Kidney capillary endothelial cell (primary cell): ENCODE measurements at places on chromosomes 6 and 20.

DNA sequence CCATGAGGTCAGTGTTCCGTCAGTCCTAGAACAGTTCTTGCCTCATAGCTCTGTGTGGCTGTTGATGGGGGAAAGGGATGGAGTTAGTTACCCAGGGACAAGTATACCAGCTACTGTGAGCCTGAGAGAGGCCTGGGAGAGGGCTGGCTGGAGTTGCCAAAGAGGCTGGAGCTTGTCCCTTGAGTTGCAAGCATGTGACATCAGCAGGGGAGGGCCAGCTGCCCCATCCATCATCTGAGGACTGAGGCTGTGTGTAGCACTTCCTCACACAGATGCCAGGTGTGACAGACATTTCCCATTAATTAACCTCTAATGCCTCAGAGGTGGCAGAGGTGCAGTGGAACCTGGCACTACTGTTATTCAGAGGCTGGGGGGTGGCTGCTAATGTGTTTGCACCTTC, 131.6 kb downstream of the PHACTR3 start:
- no peak for DNase-seq

DNA sequence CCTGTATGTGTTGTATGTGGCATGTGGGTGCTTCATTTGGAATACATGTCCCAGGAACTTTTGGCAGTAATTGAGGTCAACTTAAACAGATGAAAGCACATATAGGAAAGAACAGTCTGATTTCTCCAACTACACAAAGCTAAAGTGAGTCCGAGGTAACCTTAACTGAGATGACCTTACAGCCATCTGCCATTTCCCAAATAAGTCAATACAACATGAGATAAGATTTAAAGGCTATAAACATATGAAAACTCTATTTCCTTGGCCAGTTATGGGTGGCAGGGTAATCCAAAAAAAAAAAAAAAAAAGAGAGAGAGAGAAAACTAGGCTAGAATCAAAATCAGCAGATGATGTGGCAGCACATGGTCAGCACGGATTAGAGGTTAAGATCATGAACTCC, 1068.3 kb downstream of the KHDRBS2 start:
- no peak for DNase-seq

DNA sequence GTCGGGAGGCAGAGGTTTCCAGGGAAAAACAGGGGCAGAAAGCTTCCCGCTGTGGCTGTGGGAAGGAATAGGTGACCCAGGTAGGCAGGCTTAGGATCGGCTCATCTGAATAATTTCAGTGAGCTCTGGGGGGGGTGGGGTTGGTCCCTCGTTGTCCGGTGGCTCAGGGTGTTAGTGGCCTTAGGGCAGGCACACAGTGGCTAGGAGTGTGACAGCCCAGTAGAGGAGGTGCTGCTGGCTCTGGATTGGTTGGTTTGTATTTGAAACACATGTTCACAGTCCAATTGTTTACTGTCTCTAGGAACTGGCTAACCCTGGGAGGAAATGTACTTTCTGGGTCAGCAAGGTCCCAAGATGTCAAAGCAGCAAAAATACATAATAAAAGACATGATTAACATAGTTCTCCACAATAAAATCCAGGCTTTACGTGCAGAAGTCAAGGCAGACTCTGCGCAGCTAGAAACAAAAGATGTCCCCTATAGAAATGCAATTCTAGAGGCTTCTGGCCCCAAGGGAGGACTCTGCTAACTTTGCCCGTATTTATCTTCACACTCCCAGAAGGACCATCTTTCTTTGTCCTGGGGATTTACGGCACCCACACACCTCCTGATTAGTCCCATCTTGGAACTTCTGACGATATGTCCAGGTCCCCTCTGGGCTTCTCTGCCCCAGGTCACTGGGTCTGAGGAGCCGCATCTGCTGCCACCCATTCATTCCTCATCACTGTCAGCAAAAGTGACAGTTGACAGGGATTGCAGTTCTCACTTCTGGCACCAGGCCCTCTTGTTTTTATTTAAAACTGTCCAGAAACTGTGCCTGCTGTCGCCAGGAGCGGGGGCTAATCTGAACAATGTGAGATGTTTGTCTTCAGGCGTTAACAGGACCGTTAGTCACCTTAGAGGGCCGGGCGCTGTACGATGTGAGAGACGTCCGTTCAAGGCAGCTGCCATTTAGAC, 18.7 kb downstream of the MOCS3 start:
- DNase-seq, result no peak

- DNase-seq, result no peak
These were observed 573.1 kb downstream of the HACE1 start for GRCh38 chr6:104286641-104287040.

DNA sequence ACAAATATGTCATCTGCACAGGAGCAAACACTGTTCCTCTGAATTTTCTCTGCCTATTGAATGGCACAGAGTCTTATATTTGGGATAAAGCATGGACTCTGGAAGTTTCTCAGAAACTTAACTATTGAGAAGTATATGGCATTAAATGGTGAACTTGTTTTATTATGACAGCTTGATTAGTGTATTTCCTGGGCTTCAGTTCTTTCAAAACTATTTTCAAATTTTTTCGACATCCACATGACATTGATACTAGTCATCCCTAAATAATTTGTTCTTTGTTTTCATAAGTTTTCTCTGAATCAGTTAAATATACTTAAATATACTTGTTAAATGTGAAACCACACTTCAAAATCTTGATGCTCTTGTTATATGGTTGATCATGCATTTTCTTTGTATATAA, 144.0 kb upstream of the TSHZ2 start:
- DNase-seq, result no peak
